Mesothelial cell of epicardium (in vitro differentiated cells): ENCODE measurements at places on chromosomes 3 and 15.

- no peak for DNase-seq
These were observed 12.7 kb upstream of the SCN10A start for GRCh38 chr3:38828681-38829080.

- DNase-seq = no peak
These were observed 61.1 kb upstream of the TMCO5A start for GRCh38 chr15:37873336-37873735.

DNA sequence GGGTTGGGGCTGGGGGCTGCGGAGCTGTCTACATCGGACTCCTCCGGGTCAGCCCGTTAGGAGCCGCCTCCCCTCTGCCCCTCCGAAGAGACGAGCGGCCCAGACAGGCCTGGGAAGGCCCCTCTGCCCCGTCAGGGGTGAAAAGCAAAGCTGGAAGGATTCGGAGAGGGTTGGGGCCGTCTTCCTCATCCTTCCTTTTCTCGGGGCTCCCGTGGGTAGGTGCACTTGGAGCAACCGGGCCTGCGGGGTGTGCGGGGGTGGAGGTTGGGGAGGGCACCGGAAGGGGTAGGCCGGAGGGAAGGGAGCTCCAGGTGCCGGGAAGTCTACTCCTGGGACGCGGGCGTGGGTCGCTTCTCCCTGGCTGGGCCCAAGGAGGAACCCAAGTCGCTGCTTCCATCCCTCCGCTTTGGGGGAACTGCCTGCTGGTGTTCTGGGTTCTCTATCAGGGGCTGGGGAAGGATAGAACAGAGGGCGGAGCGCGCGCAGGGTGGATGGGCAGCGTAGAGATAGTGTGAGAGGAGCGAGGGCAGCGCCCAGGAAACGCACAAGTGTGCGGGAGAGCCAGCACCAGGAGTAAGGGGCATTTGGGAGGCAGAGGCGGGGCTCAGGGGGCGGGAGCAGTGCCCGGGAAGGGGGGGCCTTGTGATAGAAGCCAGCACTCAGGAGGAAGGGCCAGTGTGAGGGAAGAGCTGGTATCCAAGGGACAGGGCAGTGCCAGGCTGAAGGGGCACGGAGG, 590 bp downstream of the POLR2H start:
- peak; percentile 68 for DNase-seq

GRCh38 chr3:535566-536416, 339.2 kb downstream of the CHL1 start:
- no peak for DNase-seq

GRCh38 chr15:60076045-60076444, 71.9 kb downstream of the FOXB1 start:
- DNase-seq = no peak

DNA sequence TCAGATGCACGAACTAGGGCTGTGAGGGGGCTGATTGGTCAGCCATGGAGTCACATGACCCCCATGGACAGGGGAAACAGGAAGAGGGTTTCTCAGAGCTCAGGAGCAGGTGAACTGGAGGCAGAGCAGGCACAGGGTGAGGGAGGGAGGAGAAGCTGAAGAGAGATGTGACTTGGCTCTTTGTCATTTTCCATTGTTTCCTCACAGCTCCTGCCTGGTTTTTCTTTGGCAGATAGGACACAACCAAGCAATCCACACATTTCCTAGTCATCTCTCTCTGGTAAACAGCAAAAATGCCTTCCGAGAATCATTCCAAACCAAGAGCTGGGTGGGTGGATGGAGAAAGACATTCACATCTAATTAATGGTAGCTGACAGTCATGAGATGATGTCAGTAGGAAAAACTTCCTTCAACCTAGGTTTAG, 43.4 kb upstream of the LMCD1 start:
- DNase-seq = no peak

DNA sequence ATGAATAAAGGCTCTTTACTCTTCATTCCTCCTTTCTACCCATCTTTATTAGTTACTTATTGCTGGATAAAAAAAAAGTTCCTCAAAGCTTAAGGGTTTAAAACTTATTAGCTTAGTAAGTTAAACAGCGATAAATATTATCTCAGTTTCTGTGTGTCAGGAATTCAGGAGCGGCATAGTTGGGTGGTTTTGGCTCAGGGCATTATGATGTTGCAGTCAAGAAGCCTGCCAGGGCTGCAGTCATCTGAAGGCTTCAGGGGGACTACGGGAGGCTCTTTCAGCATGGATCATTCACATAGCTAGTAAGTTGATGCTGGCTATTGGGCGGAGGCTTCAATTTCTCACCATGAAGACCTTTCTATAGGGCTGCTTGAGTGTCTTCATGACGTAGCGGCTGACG, 1.9 kb upstream of the DLG1 start:
- DNase-seq = no peak

DNA sequence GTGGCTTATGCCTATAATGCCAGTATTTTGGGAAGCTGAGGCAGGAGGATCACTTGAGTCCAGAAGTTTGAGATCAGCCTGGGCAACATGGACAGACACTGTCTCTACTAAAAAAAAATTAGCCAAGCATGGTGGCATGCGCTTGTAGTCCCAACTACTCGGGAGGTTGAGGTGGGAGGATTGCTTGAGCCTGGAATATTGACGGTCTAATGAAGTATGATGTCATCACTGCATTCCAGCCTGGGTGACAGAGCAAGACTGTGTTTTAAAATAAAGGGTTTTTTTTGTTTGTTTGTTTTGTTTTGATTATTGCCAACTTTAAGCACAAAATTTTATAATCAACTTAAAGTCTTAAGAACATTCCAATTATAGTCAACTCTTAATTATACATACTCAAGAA, 6.8 kb downstream of the PLSCR1 start:
- no peak for DNase-seq

- no peak for DNase-seq
These were observed 1030.4 kb upstream of the CADM2 start for GRCh38 chr3:83928391-83928790.

DNA sequence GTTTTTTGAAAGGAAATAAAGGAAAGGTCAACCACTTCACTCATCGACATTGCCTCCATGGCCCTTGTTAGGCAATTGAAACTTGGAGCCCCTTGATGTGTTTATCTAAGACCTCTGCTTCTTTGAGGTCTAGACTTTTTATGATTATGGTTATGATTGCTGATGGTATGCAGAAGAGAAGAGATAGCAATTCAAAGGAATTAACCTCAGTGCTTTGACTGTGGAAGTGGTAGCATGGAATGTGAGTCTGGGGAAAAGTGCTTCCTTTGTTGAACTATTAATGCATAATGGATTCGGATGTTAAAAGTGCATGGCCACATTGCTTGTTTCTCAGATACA, 46.1 kb downstream of the FNDC3B start:
- DNase-seq = no peak

DNA sequence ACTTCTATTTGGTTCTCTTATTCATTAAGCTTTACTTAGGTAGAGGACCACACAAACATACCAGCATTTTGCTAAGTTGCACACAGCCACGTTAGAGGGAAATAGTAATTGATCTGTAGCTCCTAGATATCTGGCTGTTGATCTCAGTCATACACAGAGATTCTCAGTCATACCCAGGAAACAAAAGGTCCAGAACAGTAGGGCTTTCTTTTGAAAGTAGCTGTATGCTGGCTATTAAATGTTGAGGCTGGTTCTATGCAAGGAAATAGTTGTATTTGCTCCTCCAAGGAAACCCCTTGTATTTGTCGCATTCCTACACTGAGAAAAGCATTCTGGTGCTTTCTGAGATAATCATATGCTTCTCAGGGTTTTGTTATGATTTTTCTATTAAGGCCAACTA, 523.8 kb downstream of the SOX2 start:
- no peak for DNase-seq

DNA sequence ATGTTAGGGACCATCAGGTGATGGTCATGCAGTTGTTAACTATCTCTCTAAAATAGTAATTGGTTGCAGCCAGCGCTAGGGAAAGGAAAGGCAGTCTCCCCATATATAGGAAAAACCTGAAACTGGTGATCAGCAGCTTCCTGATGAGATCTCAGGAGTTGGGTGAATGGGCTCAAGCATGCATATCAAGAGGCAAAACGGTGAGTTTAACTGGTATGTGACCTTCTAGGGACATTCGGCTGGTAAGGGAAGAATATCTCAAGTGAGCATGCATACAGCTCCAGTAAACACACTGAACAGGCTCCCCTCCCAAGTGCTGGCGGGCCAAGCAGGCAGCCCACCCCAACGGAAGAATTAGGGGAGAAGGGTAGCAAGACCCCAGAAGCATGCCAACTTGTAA, 49.3 kb upstream of the ROBO2 start:
- DNase-seq = no peak

GRCh38 chr3:88000853-88001252, 58.0 kb downstream of the CGGBP1 start:
- no peak for DNase-seq

- no peak for DNase-seq
These were observed 35.7 kb downstream of the MRPL46 start for GRCh38 chr15:88431441-88431840.

DNA sequence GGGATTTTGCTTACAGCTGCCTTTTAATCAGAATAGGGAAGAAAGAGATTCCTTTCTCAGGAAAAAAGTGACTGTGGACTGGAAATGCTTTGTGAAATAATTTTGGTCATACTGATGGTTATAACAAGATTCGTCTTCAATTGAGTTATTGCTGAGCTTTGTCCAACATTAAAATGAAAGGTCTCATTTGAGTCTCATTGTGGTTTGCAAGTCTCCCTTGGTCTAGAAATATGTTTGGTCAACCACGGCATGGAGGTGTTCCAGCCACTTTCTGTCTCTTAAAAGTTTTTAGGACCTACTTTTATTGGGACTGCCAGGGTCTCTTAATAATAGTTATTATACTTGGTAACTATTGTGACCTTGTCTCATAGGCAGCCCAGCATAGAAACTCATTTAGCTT, 15.3 kb downstream of the FLNB start:
- DNase-seq = no peak

GRCh38 chr15:101568821-101569555, 79.5 kb upstream of the PCSK6 start:
- DNase-seq = no peak

DNA sequence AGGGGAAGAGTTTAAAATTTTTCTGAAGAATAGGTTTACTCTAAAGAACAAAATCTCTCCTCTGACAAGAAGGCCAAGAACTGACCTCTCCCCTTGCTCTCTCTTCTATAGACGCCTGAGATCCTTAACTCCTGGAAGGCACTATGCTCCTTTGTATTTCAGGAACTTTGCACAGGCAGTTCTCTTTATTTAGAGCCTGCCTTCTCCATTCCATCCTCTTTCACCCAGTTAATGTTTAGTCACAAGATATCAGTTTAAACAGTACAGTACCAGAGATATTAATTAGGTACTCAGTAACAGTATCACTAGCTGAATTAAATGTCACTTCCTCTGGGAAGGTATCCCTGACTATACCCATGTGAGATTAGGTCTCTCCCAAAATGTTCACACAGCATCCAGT, 33.5 kb downstream of the HERC1 start:
- DNase-seq = no peak

- no peak for DNase-seq
These were observed 184.4 kb upstream of the LPP start for GRCh38 chr3:187969581-187969950.

- DNase-seq = no peak
These were observed 86.8 kb downstream of the IGF2BP2 start for GRCh38 chr3:185737740-185738680.

- no peak for DNase-seq
These were observed 27.0 kb downstream of the ADIPOQ start for GRCh38 chr3:186869253-186870100.

DNA sequence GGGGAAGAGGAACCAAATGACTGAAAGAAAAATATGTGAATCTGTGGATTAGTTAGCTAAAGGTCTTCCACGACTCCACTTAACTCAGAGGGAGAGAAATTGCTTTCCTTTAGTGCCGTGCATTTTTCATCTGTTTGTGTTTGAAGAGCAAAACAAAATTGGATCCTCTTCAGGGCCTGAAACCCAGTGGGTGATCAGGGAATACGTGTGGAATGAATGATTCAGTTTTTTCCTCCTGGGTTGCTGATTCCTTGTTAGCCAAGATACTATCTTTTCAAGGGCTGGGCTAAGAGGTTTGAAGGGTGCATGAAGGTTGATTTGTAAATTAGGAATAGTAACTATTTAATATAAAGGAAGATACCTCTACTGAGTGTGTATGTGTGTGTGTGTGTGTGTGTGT, 61.0 kb downstream of the TPRG1 start:
- no peak for DNase-seq

- no peak for DNase-seq
These were observed 38.0 kb downstream of the SSR3 start for GRCh38 chr3:156516961-156517360.

GRCh38 chr15:57665939-57666338, 40.6 kb upstream of the POLR2M start:
- DNase-seq = no peak

DNA sequence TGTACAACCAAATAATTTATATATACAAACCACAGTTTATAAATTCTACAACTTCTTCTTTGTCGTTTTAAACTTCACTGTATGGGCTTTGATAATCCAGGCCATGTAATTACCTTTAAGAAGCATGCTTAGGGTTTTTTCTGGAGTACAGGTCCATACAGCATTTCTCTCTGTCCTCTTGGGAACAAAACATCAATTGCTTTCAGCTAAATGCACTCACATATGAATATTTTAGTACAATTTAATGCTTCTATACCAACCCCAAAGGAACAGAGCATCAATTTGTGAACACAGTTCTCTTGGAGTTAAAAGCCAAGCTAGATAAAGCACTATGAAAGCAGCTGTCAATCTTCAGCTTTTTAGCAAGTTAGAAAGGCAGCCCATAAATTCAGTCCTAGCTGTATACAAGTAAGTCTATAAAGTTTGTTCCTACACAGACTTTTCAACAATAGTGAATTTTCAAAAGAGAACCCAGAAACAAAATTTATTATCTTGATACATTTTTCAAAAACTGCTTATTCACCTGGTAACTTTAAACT, 66.1 kb downstream of the ETFA start:
- DNase-seq = no peak

GRCh38 chr3:9552252-9552999, 1.2 kb downstream of the LHFPL4 start:
- DNase-seq = peak; percentile 70

DNA sequence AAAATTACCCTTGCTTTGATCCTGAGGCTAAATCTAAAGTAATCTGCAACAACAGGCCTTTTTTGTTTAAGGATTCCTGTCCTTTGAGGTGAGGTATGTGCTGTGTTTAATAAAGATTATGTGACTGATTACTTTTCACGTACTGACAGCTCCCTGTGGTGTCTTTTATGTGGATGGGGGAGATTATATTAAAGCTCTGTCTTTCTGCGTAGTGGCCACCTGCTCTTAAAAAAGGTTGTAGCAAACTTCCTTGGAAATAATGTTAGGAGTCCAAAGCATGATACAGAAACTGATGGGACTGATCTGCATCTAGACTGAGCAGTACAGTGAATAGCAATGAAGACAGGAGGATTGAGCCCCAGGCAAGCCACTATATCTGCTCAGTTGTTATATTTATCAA, 453.0 kb upstream of the GOLIM4 start:
- no peak for DNase-seq

DNA sequence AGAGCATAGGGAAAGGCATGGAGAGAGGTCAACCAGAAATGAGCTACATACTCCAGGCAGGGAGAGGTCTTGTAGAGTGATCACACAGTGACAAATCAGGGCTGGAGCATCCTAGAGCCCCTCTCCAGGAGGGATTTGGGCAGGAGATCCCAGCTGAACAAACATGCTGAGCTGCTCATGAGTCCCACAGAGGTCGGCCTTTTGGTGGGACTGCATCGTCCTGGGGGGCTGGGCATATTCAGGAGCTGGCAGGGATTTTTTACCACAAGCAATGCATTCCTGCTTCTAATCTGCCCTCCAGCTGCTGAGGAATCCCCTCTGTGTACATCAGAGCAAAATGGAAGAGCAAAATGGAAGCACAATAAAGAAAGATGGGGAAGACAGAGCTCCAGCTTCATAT, 94.9 kb downstream of the NTRK3 start:
- DNase-seq = no peak

GRCh38 chr3:59442046-59442445, 392.2 kb upstream of the CFAP20DC start:
- DNase-seq = no peak
